GM23338 (cell line): ENCODE measurements at places on chromosomes 3 and 15.

GRCh38 chr3:113405180-113405579 is 36.1 kb downstream of the CFAP44 start:
- no peak for DNase-seq

GRCh38 chr3:190362258-190362657 is 25.7 kb upstream of the CLDN16 start:
- peak; percentile 77 for DNase-seq

GRCh38 chr3:180267202-180267843 is 230.6 kb upstream of the PEX5L start:
- DNase-seq: no peak

- no peak for DNase-seq
These were observed 203.5 kb upstream of the PFN2 start for GRCh38 chr3:150174179-150174578.

DNA sequence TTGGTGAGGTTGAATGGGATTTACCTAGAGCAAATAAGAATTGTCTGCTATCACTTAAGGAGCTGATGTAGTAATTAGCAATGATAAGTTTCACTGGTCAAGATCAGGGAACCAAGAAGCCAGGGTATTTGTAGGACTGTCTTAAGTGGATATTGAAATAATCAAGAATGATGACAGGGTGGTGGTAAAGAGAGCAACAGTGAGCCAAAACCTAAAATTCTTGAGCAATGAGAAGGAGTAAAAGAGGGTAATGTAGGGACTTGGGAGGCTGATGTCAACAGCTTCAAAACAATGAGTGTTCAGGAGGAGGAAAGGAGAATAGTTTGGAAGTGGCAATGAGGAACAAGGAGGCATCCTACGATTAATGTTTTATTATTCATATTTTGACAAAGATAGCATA is 31.5 kb upstream of the SLC2A2 start:
- no peak for DNase-seq

DNA sequence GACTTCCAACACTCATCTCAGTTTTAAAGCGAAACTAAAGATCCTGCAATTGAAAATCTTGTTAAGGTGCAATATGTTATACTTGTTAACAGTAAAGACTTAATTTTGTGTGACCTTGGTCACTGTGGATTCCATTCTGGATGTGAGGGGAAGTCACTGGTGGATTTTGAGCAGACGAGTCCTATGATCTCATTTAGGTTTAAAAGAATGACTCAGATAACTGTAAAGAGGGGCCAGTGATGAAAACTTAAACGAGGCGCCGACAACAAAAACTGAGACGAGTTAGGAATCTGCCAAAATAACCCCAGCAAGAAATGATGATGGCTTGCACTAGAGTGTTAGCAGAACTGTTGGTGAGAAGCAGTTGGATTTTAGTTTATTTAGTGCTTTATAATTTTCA is 56.5 kb downstream of the LRRC28 start:
- DNase-seq: no peak

- no peak for DNase-seq
These were observed 21.0 kb downstream of the TMEM44 start for GRCh38 chr3:194612221-194612620.

DNA sequence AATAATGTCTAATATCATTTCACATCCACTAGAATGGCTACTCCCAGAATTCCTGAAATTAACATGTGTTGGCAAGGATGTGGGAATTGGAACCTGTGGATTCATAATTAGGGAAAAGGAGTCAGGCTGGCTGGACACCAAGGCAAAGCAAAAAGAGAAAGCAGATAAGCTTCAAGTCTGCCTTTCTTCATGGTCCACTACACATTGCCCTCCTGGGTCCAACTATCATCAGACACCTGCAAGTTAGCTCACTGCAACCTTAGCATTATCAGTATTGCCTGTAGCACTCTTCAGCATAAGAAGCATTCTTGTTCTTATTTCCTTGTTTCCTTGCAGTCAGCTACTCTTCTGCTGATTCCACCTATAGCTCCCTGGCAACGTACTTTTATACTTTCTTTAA is 124.3 kb downstream of the ZNF280D start:
- DNase-seq: no peak

GRCh38 chr3:72791161-72791560 is 57.1 kb downstream of the SHQ1 start:
- DNase-seq: no peak

DNA sequence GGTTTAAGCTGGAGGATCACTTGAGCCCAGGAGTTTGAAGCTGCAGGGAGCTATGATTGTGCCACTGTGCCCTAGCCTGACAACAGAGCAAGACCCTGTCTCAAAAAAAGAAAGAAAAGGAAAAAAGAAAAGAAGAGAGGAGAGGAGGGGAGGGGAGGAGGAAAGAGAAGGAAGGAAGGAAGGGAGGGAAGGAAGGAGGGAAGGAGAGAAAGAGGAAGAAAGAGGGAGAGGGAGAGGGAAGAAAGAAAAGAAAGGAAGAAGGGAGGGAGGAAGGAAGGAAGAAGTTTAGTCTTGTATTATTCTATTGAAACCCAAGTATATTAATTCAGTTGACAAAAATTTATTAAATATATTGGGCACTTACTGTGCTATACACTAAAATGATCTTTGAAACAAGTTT is 11.5 kb downstream of the GOLM2 start:
- no peak for DNase-seq

DNA sequence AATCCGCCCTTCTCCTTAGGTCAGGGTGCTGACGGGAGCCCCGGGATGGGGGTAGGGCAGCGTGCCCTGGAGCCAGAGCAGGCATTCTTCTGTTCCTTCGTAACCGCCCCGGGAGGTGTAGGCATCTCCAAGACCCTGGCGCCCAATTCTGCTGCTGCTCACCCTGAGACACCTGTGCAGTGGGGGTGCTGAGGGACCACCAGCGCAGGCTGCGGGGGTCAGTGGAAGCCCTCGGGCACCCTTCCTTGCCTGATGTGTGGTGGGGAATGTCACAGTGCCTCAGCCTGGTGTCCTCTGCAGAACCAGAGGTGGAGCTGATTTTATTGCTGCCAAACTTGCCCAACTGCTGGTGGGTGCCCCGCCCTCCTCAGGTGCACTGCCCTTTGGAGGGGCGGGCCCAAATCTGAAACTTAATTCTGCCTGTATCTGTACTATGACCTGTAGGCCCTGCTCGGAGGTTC is 7.3 kb downstream of the CSK start:
- no peak for DNase-seq
